ENCODE measurements at places on chromosomes 3 and 15.

- no peak for DNase-seq
Measured at GRCh38 chr3:37181756-37182155, 7.4 kb upstream of the LRRFIP2 start.

DNA sequence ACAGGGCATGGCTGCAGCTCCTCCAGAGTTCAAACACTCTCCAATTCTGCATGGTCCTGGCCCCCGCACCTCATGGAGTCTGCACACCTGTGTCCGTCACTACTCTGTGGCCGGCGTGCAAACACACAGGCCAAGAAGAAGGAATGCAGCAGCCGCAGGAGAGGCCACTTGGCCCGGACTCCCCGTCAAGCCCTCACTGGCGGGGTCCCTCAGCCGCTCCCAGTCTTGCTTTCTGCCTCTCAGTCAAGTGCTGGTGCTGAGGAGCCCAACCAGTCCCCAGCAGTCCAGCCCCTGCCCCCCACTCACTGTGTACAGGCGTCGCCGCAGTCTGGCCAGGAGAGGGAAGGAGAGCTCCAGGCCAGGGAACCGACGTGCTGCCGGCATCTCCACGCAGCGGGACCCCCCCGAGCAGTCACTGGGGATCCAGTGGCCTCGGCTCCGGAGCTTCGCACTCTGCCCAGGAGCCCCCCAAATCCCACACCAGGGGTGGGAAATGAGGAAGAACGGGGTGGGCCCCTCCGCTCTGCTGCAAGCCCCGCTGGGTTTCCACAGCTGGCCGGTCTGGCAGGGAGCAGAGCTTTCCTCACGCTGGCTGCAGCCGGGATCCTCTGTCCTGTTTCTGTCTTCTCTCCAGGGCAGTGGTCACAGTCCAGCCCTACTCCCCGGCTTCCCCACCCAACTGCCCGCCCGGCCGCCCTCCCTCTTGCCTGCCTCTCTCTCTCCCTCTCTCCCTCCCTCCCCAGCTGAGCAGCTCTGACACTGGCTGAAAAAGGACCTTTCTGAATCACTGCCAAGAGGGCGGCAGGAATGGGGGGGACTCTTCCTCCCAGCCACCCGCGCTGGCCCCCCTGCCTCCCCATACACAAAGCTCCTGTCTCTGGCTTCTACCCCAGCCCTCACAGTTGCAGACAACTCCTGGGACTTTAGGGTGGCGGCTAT, 16.0 kb downstream of the TNK2 start:
- DNase-seq: no peak

DNA sequence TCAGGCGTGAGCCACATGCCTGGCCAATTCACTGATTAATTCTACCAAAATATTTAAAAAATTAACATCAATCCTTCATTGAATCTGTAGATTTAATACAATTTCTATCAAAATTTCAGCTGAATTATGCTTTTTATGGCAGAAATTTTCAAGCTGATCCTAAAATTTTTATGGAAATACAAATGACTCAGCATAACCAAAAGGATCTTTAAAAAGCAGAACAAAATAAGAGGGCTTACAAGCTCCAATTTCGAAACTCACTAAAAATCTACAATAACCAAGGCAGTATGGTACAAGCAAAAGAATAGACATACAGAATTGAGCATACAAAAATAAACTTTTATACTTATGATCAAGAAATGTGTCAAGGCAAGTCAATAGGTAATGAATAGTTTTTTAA, 180.4 kb upstream of the CTNNB1 start:
- no peak for DNase-seq

DNA sequence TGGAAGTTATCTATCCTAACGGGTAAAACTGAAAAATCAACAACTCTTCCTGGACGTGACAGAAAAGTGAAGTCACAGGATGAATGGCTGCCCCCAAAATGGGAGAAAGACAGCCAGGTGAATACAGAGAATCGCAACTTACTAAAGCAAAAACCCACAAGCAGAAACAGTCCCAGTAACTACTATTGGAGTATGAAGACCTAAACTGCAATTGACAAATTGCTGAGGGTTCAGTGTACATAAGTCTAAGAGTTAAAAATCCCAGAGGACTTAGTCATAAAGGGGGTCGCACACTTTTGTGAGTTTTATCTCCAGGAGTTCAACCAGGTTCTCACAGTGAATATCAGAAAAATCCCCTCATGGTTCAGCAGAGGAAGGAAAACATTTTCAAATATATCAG, 56.8 kb upstream of the IMPG2 start:
- DNase-seq: no peak

DNA sequence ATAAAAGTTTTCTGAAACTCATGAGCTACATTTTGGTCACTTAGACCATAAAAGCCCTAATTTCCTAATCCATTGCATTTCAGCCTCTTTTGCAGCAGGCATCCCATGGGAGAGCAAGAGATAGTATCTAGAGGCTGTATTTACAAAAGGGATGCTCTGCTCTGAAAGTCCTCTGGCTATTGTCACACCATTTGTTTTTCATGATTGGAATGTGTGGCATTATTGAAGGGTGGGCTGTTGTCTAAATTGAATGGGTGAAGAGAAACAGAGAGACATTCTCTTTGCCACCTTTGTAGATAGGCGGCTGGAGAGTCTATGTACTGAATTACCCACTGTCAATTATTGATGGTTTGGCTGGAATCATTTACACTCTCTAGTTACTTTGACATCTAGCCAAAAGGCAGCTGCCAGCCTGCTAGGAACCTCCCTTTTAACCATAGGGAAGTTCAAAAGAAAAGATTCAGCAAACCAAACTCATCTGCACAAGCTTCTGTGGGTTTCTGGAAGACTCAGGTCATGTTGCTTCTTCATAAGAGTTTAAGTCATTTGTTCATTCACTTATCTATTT, 89.8 kb upstream of the RARB start:
- DNase-seq: no peak

- DNase-seq: no peak
Measured at GRCh38 chr15:99386391-99386790, 135.1 kb downstream of the LRRC28 start.

DNA sequence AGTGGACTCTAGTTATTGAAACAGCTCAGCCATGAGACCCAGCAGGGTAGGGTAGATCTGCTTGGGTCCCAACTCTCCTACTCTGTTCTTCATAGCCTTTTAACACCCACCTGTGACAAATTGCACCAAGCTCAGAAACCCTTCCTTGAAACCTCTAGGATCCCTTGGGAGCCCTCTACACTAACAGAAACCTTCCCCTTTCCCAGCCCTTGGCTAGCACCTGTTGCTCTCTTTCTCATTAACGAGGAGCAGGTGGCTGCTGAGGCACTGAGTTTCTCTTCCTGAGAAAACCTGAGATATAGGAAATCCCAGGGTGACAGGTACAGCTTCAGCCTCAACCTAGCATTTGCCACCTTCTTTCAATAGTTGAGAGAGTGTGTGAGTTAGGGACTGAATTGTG, 88.3 kb upstream of the CLSTN2 start:
- DNase-seq: no peak

- no peak for DNase-seq
Measured at GRCh38 chr15:81666839-81667238, 292.8 kb upstream of the TMC3 start.

DNA sequence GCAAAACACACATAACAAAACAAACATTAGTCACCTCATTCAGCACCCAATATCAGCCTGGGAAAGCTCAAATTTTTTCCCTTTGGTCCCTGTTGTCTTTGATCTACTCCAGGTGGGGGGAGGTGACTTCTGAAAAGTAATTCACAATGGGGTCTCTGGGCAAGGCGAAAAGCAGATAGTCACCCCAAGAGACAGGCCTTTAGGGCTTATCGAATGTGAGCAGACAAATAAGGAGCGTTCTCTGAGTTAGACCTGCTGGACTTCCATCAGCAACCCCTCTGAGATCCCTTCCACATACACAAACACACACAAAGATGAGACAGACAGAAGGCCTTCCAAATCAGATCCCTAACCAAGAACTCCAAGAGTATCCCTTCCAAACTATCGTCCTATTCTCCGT, 171.0 kb upstream of the SMAD3 start:
- no peak for DNase-seq

DNA sequence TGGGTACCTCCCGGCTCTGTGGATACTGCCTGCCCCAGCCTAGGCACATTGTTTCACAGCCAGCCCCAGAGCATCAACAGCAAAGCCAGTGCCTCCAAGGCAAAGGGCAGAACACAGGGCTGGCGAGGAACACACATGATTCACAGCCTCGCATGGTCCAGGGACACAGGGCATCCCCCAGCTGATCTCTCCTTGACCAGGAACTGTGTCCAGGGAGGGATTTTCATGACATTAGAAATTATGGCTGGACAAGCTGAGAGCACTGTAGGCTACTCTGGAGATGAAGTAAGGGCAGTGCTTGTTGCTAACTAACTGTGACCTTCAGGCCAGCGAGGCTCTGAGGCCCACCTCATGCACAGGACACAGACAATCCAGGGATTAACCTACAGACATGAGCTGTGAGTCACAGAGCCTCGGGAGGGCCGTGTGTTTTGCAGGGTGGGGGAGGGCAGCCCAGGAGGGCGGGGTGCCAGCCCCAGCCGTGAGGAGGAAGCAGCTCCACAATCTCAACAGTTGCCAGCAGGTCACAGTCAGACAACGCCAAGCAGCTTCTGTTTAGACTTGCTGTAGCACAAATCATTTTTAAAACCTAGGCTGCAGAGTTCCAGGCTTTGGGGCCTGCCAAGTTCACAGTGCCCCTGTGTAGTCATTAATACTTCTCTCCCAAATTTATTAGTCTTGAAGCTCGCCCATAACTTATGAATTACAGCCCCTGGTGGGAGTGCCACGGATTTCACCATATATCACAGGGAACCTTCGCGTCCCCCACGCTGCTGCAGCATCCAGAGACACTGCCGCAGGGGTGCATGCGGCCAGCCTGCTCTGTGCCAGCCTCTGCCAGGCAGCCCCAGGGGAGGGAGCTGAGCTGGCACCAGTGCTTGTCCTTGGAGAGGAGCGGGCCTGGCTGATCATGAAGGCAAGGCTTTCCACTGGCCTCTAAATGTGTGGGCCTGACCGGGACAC, 114.7 kb downstream of the ETFA start:
- DNase-seq: peak; percentile 26

DNA sequence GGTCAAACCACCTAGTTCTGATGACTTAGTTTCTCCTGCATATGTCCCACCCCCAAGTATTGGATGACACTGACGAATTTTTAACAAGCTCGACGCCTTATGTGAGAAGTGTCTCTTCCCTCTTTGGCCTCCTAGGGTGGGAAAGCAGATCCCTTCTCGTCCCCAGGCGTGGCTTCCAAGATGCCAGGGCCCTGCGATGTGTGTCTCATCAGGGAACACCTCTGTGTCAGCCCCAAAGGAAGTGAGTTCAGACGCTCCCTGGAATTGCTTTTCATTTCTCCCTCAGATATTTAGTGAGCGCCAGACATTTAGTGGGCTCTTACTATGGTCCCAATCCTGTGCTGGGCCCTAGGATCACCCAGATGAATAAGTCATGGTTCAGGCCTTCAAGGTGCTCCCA, 212.7 kb upstream of the NR2E3 start:
- DNase-seq: no peak

DNA sequence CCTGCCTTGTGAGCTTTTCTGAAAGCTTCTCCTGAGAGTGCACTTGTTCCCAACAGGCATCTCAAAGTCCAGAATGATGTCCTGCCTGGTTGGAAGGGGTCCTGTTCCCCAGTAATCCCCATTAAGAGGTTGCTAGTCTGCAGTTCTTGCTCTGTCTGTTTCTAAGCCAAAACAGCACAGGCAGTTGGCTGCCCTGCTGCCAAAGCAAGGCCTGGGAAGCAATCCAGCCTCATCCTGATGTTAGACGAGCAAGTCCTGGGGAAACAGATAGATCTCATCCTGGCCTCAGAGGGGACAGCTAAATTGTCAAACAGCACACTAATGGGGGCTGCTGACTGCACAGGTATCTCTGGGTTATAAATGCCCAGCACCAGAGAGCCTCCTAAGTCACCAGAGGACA, 198.0 kb downstream of the EPHB1 start:
- no peak for DNase-seq

GRCh38 chr15:89486726-89487050, 9.7 kb downstream of the RHCG start:
- DNase-seq: no peak

DNA sequence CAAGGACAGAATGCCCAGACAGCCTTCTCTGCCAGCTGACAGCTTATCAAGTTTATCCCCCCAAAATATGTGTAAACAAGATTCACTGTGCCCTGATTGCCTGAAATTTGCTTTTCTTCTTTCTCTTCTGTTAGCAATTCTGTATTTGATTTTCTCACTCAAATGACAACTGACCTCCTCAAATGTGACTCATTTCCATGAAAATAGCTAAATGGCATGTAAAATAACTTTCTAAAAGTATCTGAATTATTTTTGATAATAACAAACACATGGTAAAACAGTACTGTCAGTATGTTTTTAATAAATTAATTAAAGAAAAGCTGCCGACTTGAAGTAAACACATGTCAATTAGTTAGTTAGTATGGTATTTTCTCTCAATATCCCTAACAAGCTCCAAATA, 202.3 kb upstream of the STAC start:
- no peak for DNase-seq

GRCh38 chr3:77459926-77460325, 420.0 kb downstream of the ROBO2 start:
- DNase-seq: no peak

GRCh38 chr15:34070003-34070402, 31.0 kb upstream of the AVEN start:
- peak; percentile 11 for DNase-seq

DNA sequence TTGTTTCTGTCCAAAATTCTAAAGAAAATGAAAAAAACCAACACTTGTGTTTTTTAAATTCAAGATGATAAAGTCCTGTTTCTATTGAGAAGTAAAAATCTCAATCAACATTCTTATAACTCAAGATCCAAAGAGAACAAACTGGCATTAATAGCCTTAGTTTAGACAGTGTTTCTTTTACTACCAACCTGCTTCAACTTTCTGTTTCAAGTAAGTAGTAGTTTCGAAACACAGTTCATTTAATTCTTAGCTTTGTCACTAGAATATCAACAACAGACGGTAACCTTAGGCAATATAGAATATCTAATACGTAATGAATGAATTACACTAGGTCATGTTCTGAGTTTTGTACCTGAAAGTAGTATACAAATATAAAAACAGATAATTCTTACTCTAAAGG, 23.7 kb downstream of the CIP2A start:
- DNase-seq: no peak

GRCh38 chr15:70531576-70531975, 231.8 kb downstream of the UACA start:
- no peak for DNase-seq

GRCh38 chr3:143601723-143602484, 246.4 kb downstream of the SLC9A9 start:
- DNase-seq: no peak

DNA sequence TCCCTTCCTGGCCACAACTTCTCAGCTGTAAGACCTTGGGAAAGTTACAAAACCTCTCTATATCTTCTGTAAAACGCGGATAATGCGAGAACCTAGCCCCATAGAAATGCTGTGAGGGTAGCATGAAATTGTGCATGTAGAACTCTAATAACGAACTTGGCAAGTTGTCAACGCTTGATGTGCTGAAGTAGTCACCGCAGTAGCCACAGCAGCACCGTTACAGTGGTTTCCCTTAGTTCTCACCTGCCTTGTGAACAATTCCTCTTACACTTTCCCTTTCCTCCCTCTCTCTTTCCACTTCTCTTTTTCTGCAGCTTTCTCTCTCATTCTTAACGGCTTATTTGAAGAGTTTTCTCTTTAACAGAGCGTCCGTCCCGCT, 447 bp upstream of the SHQ1 start:
- no peak for DNase-seq

Measured in SK-MEL-5 (cell line).